ENCODE measurements at places on chromosomes 13 and 19. TPM values are rescaled to one million over a fixed set of nuclear protein-coding genes. Genes with fewer than 3 reads are reported as not detected.

GRCh38 chr19:8085598-8086408, 33.2 kb downstream of the CCL25 start:
- peak; percentile 40 for DNase-seq

GRCh38 chr19:58044886-58045285, 11.1 kb downstream of the ZSCAN1 start:
- DNase-seq: no peak

DCLK1 gene
- not detected for total RNA-seq

DNA sequence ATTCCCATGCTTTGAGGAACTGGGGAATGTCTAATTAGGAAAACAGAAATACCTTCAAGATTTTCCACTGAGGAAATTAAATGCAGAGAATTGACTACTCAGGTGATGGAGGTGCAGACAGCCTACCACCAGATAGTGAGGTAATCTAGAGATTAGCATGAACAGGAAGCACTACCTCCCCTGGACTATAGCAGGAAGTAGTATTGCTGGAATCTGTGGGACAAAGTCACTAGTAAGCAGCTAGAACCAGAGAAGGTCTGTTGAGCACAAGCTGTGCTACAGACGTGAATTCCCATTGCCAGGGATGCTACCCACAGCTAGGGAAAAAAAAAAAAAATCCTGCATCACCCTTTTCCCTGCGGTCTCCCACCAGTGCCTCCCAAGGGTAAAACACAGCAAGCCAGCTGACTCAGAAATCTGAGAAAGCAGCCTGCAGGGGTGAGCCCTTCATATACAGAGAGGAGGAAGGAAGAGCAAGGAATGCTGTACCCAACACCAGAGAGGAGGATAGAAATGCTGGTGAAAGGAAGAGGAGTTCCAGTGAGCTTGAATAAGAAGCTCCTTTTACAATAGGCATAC, 10.2 kb downstream of the ENOX1 start:
- no peak for DNase-seq

S1PR2 gene
- 6.5 TPM for total RNA-seq

- no peak for DNase-seq
These were observed 798.6 kb upstream of the PCDH9 start for GRCh38 chr13:68028701-68029100.

- DNase-seq: no peak
These were observed 25.5 kb upstream of the ATP12A start for GRCh38 chr13:24654741-24655140.

DNA sequence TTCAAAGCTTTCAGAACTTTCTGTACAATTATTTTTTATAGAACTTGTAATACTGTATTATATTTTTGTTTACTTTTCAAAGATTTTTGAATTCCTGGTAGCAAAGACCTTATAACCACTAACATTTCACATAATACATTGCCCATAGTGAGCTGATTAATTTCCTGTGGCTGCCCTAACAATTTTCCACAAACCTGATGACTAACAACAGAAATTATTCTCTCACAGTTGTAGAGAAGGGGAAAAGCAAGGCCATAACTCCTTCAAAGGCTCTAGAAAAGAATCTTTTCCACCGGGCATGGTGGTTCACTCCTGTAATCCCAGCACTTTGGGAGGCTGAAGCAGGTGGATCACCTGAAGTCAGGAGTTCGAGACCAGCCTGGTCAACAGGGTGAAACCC, 19.1 kb downstream of the KLF12 start:
- DNase-seq: no peak

ELSPBP1 gene
- total RNA-seq: not detected

GRCh38 chr13:102960959-102961358, 105.3 kb downstream of the SLC10A2 start:
- no peak for DNase-seq

CLEC4G gene
- not detected for total RNA-seq

- DNase-seq: no peak
These were observed 95.0 kb downstream of the ZNF737 start for GRCh38 chr19:20470345-20471135.

PSG6 gene
- total RNA-seq: not detected

DNA sequence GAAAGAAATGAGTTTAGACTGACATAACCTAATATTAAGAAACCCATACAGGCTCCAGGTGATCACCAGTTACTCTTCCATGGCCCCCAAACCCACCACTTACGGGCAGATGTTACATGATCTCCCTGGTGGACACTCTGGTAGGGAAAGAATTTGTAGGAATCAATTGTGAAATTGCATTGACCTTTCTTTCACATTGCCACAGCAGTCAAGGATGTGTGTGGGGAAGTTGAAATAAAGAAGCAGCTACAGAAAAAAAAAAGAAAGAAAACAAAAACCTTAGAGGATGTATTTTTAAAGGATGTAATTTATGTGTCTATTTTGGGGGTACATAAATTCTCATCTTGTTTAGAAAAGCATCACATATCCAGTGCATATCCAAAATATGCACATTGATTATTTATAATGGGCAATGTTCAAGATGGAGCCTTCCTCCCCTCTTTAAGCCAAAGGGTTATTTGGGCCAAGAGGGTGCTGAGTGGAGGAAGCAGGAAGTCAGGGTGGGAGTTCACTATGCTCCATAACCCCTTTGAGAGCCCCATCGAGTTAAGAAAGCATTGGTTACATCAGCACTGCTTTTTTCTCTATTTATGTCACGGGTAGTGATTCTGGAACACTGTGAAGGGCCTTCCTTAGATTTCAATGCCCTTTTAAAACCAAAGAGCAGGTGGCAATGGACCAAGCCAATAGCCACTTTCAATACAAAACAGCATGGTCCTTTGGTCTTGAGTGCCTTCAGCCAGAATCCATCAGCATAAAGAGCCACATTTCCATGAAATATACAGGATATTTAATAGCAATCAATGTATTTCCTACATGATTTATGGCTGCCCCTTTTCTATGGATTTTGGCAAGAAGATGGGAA, 169.6 kb downstream of the LACC1 start:
- no peak for DNase-seq

- no peak for DNase-seq
These were observed 154.0 kb downstream of the NALCN start for GRCh38 chr13:101262306-101262705.

ZNF540 gene
- 1.2 TPM for total RNA-seq

GRCh38 chr19:28705008-28705407, 507.9 kb downstream of the UQCRFS1 start:
- no peak for DNase-seq

GRCh38 chr13:47665043-47665442, 336.0 kb downstream of the SUCLA2 start:
- no peak for DNase-seq

PLIN5 gene
- not detected for total RNA-seq

GRCh38 chr19:42285541-42285941, 16.4 kb upstream of the PRR19 start:
- DNase-seq: no peak

- no peak for DNase-seq
These were observed 503.1 kb downstream of the FOXO1 start for GRCh38 chr13:40163066-40164000.

GRCh38 chr19:1356508-1356865, 27.2 kb upstream of the NDUFS7 start:
- no peak for DNase-seq

FCGBP gene
- total RNA-seq: 3.4 TPM

DNA sequence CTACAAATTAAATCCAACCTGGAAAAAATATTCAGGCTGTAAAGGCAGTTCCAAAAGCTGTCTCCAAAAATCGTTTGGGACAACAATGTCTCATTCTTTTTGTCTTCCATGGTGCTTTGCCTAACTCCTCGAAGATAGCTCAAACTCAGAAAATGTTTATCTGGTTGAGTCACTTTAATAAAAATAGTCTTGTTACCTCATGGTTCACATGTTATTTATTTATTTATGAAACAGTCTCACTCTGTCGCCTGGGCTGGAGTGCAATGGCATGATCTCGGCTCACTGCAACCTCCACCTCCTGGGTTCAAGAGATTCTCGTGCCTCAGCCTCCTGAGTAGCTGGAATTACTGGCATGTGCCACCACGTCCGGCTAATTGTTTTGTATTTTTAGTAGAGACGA, 4.9 kb upstream of the BRD4 start:
- DNase-seq: no peak

GNA15 gene
- total RNA-seq: 22.2 TPM

DNA sequence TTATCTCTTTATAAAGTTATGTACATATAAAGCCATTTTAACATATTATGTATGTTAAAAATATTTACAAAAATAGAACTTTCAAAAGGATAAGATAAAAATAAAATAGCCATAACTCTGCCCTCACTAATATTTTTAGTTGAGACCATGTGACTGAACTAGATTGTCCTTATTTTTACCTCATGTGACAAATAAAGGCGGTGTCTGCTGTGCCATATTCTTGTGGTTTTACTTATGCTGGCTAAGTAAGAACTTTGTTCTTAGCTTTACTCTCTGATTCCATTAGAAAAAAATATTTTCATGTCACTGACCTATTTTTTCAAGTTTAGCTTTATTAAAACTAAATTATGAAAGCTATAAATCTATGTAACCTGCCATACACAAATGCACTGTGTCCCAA, 135.6 kb upstream of the TSC22D1 start:
- no peak for DNase-seq

FAAP24 gene
- total RNA-seq: 9.8 TPM

ZNF491 gene
- total RNA-seq: 1.7 TPM

CCDC194 gene
- total RNA-seq: 6.6 TPM

DNA sequence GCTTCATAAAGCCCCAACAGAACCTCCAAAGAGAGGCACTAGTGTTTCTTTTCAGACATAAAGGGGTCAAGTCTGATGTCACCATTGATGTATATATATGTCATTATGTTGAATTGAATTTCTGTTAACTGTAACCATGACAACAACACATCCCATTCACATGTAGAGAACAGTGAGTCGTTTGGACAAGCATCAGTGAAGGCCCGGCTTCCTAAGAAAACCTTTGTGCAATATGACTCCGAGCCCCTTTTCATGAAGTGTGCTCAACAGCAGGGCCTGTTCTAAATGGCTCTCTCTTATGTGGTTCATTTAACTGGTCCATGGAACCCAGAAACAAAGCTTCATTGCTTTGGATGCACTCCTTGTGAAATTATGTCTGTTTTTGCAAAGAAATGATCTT, 67.2 kb upstream of the UBL3 start:
- DNase-seq: no peak

Data from natural killer cell treated with Interleukin-12 subunit alpha and Interleukin-12 subunit beta and Interleukin-15 and Interleukin-18, amount 100 ng/mL, for 72 hours (primary cell).